Activated CD4-positive, alpha-beta T cell treated with anti-CD3 and anti-CD28 coated beads, Interleukin-2, amount 50 U/mL, for 48 hours (primary cell): ENCODE measurements at places on chromosomes 12 and 14.

- DNase-seq, result no peak
Observed at GRCh38 chr14:89202413-89203190, 214.4 kb downstream of the FOXN3 start.

DNA sequence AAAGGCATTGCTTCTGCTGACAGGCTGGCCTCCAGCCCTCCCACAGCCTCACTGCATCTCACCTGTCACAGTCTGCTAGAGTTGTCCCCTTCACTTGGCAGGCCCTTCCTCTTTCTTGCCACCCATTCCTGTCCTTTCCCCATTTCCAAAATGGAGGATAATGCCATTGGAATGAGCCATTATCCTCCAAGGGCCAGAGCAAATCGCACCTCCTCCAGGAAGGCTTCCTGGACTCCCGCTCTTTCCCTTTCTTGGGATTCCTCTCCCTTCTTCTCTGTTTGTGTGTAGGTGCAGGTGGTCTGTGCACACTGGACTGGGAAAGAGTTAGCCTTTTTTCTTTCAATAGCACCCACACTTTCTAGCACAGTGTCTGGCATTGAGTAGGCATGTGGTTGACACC, 3.8 kb downstream of the KRT82 start:
- DNase-seq, result no peak

DNA sequence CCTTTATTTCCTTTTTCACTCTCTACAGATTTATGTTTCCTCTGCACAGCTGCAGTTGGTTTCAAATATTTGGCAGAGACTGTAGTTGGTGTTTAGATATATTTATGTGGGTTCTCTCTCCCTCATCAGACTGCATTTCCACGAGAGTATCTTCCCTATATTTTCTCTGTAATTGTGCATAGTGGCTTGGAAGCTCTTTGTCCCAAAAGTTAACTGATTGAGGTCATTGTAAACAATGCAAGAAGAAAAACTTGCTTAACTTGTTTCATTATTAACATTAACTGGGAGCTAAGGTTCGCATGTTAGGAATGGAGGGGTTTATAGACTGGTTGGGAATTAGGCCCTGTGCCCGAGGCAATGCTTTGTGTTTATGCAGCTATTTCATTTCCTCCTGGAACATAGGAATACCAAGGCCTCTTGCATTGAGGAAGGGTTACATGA, 216.9 kb upstream of the HMGA2 start:
- no peak for DNase-seq

DNA sequence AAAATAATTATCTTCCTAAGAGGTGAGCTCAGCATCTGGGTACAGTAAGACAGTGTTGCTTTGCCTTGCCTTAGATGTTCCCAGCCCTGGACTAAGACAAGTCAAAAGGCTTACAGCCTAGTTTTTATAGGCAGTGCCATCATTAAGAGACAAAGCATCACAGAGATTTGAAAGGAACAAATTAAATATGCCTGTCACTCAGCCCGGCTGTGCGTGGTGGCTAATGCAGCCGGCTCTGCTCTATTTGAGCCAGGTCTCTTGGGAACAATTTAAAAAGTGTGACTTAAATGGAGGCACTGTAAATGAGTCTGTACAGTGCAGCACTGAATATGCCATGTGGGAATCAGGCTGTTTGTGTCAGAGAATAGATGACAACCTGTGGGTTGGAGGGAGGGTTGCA, 1687.4 kb upstream of the FLRT2 start:
- DNase-seq, result no peak

DNA sequence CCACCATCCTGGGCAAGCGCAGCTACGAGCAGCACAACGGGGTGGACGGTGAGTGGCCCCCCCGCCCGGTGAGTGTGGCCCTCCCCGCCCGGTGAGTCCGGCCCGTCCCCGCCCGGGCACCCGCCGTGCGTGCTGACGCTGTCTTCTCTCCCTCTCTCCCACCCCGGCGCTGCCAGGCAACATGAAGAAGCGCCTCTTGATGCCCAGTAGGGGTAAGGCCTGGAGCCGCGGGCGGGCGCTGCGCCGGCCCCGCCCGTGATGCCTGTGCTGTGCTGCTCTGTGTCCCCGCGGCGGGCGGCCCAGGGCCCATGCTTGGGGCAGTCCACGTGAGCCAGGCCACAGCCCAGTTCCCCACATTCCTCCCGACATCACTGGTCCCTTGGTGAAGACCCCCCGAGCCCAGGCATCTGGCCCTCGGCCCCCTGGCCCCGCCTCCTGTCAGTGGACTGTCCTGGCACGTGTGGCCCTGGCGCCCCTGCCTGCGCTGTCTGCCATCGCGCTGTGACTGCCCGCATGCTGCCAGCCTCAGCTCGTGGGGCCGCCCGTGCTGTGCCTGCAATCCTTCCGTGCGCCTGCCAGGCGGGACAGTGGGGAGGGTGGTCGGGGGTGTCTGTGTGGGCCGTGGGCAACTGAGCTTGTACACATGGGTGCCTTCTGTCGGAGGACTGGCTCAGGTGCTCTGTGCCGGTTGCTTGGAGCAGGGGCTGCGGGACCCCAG, 7.9 kb upstream of the CRIP2 start:
- DNase-seq, result no peak
